Fibroblast of lung (primary cell): ENCODE measurements at places on chromosomes 16 and 17. TPM values are rescaled to one million over a fixed set of nuclear protein-coding genes. Genes with fewer than 3 reads are reported as not detected.

The TBC1D26 gene
- total RNA-seq: 0.17 TPM in 1 of 2 replicates, not detected in the other

The CRHR1 gene
- total RNA-seq: not detected in 2 replicates

DNA sequence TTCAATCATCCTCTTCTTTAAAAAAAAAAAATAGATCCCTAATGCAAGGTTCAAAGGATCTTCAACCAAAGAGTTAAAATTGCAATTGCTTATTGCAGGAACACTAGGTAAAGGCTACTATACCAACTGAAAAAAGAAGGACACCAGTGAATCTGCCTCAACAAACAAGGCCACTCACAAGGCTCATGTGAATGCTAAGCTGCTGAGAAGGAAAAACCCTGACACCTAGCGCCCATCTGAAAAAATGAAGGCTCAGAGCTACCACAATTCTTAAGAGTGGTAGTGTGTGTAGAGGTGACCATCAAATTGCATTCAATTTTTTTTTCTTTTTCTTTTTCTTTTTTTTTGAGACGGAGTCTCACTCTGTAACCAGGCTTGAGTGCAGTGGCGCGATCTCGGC lies 201.6 kb upstream of the C17orf78 start:
- no peaks in the 10 kb centered on the region for H3K27me3 ChIP-seq
- DNase-seq: no peak
- H3K36me3 ChIP-seq: no peaks in the 10 kb centered on the region
- H3K4me1 ChIP-seq: no peaks in the 10 kb centered on the region

- no peak for DNase-seq
- peaks cover 2% of the 10 kb centered on the region for H3K36me3 ChIP-seq
- no peaks in the 10 kb centered on the region for H3K4me1 ChIP-seq
- H3K27ac ChIP-seq: no peak overlapping the region
Measured at GRCh38 chr16:3592559-3592958, 15.4 kb upstream of the NLRC3 start.

- no peak overlapping the region for H3K4me3 ChIP-seq
- no peak for DNase-seq
- H3K27me3 ChIP-seq: peaks cover 24% of the 10 kb centered on the region
- no peaks in the 10 kb centered on the region for H3K36me3 ChIP-seq
- no peak overlapping the region for H3K27ac ChIP-seq
Measured at GRCh38 chr16:85871756-85872155, 27.2 kb upstream of the IRF8 start.
